ENCODE measurements at places on chromosomes 1 and 21.

DNA sequence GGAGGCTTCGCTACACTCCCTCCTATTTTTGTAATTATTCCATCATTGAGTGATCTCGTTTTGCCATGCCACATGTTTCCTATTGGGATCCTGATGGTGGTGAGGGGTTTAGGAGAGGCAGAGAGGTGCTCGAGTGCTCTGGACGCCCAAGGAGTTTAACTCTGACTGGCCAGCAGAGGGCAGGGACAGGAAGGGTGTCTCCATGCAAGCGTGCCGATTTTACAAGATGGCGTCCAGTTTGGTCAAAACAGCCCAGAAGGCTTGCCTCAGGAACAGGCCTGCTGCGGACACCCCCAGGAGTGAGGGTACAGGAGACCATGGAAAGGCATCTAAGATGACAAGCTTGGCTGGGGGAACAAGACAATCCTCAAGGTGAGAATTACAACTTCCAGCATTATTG lies 33.8 kb upstream of the KCNE2 start:
- DNase-seq: no peak

DNA sequence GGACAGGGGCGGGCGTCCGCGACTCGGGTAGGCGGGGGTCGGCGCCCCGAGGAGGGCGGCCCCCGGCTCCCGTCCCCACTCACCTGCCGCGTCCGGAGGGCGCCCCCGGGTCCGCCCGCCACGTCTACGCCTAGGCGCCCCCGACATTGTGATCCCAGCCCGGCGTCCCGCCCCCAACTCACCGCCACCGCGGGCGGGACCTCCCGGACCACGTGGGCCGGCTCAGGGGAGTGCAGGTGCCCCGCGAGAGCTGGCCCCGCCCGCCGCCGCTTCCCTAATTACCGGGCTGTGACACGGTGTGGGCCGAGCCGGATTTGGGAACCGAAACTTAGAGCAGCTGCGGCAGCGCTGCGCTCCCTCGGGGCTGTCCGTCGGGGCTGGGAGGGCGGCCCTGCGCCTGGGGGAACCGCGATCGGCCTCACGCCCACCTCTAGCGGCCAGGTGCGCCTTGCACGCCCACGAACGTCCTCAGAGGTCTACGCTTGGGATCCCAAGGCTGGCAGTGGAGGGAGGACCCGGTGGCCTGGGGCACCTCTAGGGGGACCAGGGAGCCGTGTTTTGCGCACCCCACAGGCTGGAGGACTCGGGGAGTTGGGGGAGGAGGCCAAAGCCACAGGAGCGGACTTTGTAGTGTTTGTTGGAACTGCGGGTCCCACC lies 521 bp upstream of the NADK start:
- peak; percentile 75 for DNase-seq

DNA sequence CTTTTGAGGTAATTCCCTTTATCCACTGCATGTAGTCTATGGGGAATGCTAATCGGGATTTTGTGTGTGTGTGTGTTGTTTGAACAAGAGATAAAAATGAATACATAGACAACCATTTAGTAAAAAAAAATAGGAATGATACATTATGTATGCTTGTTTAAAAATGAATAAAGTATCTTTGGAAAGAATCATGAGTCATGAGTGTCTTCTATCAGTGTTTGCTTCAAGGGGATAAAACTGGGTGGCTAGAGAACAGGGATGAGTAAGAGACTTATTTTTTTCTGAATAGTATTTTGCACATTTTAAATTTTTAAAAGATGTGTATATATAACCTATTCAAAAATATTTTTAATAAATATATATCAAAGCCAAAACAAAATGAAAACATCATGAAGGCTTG lies 839.4 kb upstream of the ADGRL4 start:
- no peak for DNase-seq

GRCh38 chr1:84862810-84863251 lies 30.2 kb downstream of the LPAR3 start:
- peak; percentile 78 for DNase-seq

DNA sequence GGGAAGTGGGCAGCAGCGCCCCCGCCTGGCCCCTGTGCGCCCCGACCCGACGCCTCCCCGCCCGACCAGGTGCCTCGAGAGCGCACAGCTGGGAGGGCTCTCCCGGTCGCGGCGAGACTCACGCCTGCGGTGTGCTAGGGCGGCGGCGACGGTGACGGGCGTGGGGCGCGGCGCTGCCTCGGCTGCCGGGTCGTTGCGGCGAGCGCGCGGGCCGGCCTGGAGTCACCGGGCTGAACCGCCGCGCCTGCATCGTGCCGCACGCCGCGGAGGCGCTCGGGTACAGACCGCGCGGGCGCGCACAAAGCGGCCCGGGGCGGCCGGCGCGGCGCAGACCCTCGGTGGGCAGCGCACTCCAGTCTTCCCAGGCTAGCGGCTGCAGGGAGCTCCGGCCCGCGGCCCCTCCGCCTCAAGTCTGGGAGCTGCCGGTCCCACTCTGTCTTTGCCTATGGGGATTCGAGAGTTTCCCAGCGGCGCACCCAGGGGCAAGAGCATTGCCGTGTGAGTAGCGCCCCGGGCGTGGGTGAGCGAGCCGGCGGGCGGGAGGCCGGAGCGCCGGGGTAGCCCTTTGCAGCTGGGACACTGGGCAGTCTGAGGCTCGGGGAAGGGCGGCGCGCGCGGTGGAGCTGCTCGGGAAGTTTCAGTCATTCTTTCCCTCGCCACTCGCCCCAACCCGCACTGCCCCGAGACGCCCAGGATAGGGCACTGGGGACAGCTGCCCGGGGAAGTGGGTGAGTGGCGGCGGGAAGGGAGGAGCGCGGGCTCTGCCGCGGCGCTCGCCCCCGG lies at the start of gene SLC35F3:
Gene SLC35F3 (plus strand): TSS at position 44 of the 783 bp plus-strand sequence.
- peak; percentile 82 for DNase-seq

GRCh38 chr1:247111700-247112478 lies 7.7 kb upstream of the ZNF669 start:
- DNase-seq: no peak

DNA sequence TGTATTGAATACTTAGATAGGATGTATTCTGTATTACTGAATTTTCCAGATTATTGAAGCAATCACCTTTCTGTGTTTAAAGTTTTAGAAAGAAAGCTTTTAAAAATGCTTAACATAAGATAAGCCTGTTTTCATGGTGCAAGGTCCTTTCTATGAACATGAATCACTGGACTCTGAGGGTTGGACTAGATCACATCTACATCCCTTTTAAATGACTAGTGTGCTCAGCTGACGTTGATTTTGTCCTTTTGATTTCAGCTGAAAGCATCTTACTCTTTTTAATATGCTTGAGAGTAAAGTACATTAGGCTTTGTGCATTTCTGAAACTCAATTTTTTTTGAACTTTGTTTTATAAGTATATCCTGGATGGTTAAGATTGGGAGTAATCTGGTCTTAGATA lies 16.2 kb downstream of the MIER1 start:
- DNase-seq: no peak

GRCh38 chr1:20158358-20159070 lies 19.4 kb downstream of the PLA2G2F start:
- peak; percentile 43 for DNase-seq

- DNase-seq: no peak
Measured at GRCh38 chr1:244941121-244941520, 76.8 kb upstream of the HNRNPU start.

DNA sequence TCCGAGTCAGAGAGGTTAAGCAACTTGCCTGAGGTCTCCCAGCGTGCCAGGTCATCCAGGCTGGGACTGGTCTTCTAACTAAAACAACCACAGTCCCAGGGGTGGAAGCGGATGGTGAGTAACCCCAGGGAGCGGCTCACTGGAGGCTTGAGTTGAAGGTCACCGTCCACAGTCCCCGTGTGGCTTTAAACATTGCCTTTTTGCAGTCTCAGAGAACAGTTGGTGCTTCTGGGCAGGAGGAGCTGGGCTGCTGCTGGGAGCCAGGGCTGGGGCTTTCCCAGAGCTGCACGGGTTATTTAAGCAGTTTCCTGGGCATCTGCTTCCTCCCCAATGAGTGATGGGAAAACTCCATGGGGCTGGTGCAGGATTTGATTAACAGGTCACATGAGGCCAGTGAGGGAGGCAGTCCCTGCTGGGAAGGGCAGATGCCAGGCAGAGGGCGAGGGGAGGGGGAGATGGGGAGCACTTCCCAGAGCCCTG lies 12.3 kb downstream of the ARHGEF10L start:
- no peak for DNase-seq

DNA sequence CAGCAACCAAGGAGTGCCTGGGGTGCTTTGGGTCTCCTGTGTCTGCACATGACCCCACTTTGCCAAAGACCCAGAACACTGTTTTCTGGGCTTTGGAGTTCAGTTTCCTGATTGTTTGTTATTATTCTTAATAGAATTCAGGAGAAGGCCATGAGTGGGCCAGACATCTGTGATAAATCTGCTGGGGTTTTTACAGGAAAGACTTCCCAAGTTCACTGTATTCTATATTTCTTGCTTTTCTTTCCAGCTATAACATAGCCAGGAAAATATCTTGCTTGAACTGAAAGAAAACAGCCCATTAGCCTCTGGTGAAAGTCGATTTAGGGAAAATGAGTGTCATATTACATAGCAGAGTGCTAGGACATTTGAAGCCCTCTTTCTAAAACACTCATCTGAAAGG lies 345.1 kb upstream of the USP24 start:
- no peak for DNase-seq

GRCh38 chr1:12153181-12153785 lies 13.5 kb upstream of the TNFRSF1B start:
- no peak for DNase-seq

GRCh38 chr1:107277022-107277421 lies 136.2 kb downstream of the NTNG1 start:
- DNase-seq: peak; percentile 43

All from mammary epithelial cell (primary cell).